Stimulated activated CD4-positive, alpha-beta T cell treated with anti-CD3 and anti-CD28 coated beads, Interleukin-1b, Interleukin-23, amount 100 ng/mL, for 24 hours (primary cell): ENCODE measurements at places on chromosomes 5 and 9.

GRCh38 chr5:166517976-166518375 lies 1773.5 kb upstream of the WWC1 start:
- no peak for DNase-seq

- no peak for DNase-seq
Observed at GRCh38 chr5:83285661-83286398, 185.7 kb upstream of the VCAN start.

GRCh38 chr5:55372130-55372925 lies 64.5 kb downstream of the MTREX start:
- no peak for DNase-seq

GRCh38 chr9:2717385-2717784 lies at the start of gene KCNV2:
TSS of gene KCNV2 (plus strand) at chr9:2717510. CDS start at chr9:2717740, 230 bp downstream.
- DNase-seq, result no peak

DNA sequence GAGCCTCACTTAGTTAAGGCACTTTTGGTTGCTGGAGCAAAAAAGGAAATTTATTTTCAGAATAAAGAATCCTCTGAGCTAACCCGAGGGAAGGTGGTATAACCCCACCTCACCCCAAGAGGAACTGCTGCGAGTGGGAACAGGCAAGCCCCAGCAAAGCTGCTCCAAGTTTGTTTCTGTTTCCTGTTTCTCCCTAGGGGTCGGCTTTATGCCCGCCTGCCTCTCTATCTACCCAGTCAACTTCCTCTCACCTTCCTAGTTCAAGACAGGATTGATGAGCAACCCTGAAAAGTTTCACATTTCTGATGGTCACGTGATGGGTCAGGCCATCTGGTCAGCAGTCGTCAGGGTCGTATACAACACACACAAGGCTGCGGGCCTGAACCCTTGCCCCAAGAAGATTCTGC lies 31.1 kb downstream of the TRIO start:
- DNase-seq, result no peak

DNA sequence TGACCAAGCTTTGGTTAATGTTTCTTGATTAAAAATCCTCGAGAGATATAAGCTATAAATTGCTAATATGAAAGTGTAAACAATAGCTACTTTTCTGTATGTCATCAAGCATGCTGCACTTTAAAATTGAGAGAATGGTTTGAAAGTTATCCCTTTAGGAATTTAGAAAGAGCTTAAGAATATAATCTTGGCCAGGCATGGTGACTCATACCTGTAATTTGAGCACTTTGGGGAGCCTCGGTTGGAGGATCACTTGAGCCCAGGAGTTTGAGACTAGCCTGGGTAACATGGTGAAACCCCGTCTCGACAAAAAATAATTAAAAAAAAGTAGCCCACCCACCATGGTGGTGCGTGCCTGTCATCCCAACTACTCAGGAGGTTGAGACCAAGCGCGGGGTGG lies 12.2 kb upstream of the MROH2B start:
- DNase-seq, result no peak

GRCh38 chr9:20114974-20115373 lies 326.1 kb upstream of the SLC24A2 start:
- DNase-seq, result no peak
